ENCODE measurements at places on chromosomes 5 and 9. TPM values are rescaled to one million over a fixed set of nuclear protein-coding genes. Genes with fewer than 3 reads are reported as not detected.

Gene OCLN
- 140 TPM for total RNA-seq

Gene AOPEP
- total RNA-seq: 101 TPM

Gene LCN15
- 35.9 TPM for total RNA-seq

- H3K4me3 ChIP-seq: no peak overlapping the region
- H3K36me3 ChIP-seq: no peaks in the 10 kb centered on the region
- no peak overlapping the region for H3K27ac ChIP-seq
- no peaks in the 10 kb centered on the region for H3K4me1 ChIP-seq
- DNase-seq: no peak
Measured at GRCh38 chr5:19099195-19099594, 888.8 kb downstream of the CDH18 start.

DNA sequence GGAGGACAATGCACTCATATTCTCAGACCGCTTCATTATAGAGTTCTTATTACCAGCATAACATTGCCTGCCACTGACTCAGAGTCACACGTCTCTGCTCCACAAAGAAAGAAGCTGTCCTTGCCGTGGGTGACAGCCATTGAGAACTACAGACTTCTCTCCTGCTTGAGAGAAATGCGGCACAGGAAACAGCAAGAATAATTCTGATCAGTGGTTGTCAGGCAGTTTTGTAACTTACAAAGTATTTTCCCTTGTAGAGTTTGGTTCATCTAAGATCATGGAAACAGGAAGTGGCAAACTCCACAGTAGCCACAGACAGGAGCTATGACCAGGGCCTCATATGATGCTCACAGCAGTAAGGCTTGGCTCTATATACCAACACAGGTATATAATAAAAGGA is 47.0 kb downstream of the KCNV2 start:
- H3K4me3 ChIP-seq: no peak overlapping the region
- peaks cover 3% of the 10 kb centered on the region for H3K36me3 ChIP-seq
- H3K27me3 ChIP-seq: no peaks in the 10 kb centered on the region

- H3K36me3 ChIP-seq: no peaks in the 10 kb centered on the region
- no peak overlapping the region for H3K4me3 ChIP-seq
- H3K4me1 ChIP-seq: no peaks in the 10 kb centered on the region
- H3K27me3 ChIP-seq: no peaks in the 10 kb centered on the region
- no peak overlapping the region for H3K27ac ChIP-seq
- DNase-seq: no peak
Measured at GRCh38 chr9:122080986-122081385, 12.1 kb downstream of the TTLL11 start.

- no peak for DNase-seq
- H3K4me1 ChIP-seq: peaks cover 36% of the 10 kb centered on the region
- H3K36me3 ChIP-seq: no peaks in the 10 kb centered on the region
- H3K4me3 ChIP-seq: no peak overlapping the region
Measured at GRCh38 chr5:113221294-113222176, 213.3 kb downstream of the TSSK1B start.

Measured in hepatocyte (in vitro differentiated cells).